ENCODE measurements at places on chromosomes 11 and 22.

- DNase-seq: no peak
Measured at GRCh38 chr11:10503221-10503620, 37.8 kb downstream of the RNF141 start.

GRCh38 chr11:122097419-122098001 lies 18.5 kb downstream of the BLID start:
- DNase-seq: no peak

DNA sequence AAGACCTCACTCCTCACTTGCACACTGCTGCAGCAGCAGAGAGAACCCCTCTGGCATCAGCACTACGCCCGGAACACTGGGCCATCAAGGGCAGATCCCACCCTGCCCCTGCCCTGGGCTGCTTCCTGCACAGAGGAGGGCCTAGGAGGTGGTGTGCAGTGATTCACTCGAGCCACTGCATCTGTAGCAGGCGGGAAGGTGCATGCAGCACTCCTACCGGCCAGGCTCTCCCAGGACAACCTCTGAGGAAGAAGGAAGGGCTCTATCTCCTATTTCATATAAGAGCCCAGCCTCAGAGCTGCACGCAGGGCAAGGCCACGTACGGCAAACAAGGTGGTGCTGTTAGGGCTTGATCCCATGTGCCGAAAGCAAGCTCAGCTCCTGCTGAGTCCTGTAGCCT lies 14.2 kb downstream of the RANGAP1 start:
- DNase-seq: no peak

DNA sequence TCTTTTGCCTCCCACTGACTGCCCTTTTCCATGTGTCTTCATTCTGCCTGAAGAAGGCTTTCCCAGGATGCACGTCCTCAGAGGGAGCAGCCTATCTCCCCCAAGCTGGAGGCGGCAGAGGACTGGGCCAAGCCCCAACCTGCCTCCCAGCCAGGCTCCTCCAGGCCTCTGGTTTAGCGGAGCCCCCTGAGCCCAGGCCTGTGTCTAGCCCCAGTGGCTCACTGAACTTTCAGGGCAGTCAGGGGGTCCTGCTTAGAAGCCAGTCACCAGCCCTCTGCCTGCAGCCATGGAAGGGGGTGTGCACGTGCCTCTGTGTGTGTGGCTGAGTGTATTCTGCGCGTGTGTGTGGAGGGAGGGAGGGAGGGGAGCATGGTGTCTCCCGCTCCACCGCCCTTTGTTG lies 10.4 kb upstream of the GRK2 start:
- no peak for DNase-seq

- no peak for DNase-seq
Measured at GRCh38 chr11:26227883-26228502, 103.9 kb upstream of the ANO3 start.

GRCh38 chr11:126134461-126135155 lies 71.9 kb upstream of the CDON start:
- no peak for DNase-seq

DNA sequence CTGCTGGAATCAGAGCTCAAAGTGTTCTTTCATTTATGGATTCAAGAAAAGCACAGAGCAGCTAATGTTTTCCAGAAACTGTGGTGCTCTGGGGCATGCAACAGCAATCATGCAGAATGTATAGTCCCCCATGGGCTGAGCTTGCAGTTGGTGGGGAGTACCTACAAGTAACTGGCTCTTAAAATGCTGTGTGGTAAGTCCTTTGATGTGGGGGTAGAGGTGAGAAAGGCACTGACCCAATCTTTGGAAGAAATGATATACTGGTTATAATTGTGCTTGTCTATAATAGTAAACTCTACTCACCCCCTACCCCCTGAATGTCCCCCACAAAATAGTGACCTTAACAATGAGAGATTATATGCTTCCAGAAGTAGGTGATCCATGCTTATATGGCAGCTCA lies 29.1 kb upstream of the CD44 start:
- no peak for DNase-seq

DNA sequence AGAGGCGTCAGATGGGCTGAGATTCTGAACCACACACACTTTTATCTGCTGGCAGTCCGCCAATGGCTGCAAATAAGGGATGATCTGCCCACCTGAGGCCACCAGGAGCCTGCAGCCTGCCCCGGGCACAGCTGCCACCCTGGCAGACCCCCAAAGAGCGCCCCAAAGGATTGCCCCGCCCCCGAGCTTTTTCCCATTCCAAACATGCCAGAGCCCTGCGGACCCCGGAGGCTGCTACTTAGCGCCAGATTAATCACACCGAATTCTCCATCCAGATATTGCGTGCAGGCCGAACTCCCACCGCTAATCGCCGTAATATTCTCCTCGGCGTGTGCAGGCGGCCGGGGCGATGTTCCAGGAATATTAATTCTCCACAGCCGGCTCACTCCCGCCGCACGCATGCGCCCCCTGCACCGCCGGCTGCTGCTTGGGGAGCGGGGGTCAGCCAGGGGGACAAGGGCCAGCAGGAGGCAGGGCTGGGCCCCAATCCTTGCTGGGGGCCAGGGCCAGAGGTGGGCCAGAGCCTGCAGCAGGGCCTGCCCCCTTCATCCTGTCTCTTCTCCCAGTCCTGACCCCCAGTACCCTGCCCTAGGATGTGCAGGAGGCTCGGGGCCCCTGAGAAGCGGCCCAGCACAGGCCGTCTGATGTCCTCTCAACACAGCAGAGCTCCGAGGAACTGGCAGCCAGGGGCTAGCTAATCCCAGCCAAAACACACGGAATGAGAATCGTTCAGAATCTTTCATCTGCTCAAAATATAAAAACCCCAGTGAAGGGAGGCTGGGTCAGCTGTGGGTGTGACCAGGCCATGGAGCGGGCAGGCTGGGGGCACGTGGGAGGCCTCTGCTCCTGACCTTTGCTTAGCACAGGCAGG lies 19.5 kb upstream of the TCF20 start:
- no peak for DNase-seq

GRCh38 chr11:121449626-121450025 lies 2.5 kb upstream of the SORL1 start:
- DNase-seq: no peak

DNA sequence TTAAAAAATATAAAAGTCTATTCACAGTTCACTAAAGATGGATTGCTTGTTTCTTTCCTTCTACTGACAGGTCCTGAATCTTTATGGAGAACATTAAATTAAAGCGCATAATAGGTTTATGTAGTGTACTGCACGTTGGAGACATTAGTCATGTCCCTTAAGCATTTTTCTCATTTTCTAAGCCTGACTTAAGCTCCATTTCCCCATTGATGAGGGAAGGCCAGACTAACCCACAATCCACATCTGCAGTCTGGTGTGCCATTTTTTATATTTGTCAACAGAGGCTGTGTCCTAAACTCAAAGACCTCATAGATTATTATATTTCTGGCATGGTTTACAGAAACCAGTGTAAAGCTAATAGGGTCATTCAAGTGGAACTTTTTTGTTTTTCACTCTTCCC lies 39.9 kb downstream of the CADM1 start:
- DNase-seq: no peak

DNA sequence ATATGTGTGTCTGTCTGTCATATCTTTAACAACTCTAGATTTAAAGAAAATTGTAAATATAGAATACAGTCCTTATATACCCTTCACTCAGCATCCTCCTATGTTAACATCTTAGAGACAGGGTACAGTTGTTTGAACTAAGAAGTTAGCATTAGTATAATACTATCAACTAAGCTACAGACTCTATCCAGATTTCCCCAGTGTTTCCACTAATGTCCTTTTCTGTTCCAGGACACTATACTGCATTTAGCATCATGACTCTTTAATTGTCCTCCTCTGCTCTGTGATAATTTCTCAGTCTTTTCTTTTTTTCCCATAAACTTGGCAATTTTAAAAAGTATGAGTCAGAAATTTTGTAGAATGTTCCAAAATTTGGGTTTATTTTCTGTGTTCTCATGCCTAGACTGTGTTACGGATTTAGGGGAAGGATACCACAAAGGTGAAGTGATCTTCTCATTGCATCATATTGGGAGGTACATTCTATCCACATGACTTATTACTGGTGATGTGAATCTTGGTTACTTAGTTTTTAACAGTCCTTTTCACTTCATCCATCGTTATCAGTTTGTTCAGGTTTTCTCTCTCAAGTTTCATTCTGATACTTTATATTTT lies 168.4 kb downstream of the SBF2 start:
- no peak for DNase-seq

GRCh38 chr11:9169595-9170295 lies 78.3 kb upstream of the SCUBE2 start:
- no peak for DNase-seq

DNA sequence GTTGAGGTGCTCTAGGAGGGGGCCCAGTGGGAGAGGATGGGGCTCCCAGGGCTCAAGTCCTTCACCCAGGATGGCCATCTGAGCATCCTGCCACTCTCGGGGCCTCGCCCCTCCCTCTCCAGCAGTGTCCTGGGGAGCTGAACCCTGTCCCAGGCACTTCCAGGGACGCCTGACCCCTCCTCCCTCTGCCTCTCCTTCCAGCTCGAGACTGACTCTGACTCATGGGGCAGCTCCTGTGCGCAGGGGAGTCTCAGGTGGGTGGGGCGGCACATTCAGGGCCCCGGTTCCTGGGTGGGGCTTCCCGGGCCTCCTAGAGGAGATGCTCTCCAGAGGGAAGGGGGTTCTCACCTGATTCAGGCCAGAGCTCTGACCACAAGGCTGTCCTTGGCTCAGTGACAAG lies 77.1 kb upstream of the IGLL5 start:
- no peak for DNase-seq

GRCh38 chr22:34045311-34045710 lies 125.0 kb upstream of the LARGE1 start:
- DNase-seq: no peak

DNA sequence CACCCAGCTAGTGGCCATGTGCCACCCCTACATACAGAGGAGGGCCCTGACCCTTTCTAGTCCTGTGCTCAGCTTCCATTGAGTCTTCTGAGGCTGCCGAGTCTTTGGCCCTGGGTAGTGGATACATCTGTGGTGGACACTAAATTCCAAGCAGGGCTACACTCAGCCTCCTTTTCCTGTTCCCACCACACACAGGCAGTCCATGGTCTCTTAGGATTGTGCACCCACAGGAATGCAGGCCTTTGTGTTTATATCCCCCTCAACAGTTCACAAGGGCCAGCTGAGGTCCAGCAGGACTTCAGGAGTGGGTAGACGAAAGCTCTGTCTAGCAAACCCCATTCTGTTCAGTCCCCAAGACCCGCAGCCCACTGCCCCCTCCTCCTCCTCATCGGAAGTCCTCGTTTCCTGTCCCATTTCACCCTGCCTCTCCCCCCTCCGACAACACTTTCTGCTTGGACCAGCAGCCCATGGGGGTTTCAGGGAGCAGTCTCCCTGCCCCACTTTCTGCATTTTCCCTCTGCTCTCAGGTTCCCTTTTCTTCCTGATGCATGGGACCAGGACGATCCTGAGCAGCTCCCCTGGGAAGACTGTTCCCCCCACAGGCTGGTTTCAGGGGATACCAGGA lies 91.8 kb downstream of the SWAP70 start:
- DNase-seq: no peak

GRCh38 chr11:75557666-75558494 lies 4.2 kb upstream of the SERPINH1 start:
- DNase-seq: no peak

GRCh38 chr22:50657925-50658324 lies 14.7 kb upstream of the SHANK3 start:
- DNase-seq: no peak

- no peak for DNase-seq
Measured at GRCh38 chr11:122695076-122695615, 39.6 kb downstream of the UBASH3B start.

GRCh38 chr22:17893900-17894535 lies 119.7 kb upstream of the BID start:
- DNase-seq: no peak

DNA sequence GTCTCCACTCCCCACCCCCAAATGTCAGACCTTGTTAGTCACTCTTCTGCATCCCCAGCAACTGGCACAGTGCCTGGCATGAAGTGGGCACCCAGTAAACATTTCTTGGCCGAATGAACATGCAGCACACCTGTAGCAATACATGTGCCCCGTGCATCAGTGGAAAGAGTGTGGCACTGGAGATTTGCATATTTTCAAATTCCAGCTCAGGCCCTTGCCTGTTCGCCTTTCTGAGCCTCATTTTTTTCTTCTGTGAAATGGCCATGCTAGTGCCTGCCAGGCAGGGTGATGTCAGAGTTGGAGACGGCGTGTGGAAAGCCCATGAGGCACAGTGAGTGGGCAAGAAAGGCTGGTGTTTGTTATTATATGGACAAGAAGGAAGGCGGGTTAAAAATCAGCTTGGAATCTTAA lies 38.7 kb downstream of the CD82 start:
- no peak for DNase-seq

DNA sequence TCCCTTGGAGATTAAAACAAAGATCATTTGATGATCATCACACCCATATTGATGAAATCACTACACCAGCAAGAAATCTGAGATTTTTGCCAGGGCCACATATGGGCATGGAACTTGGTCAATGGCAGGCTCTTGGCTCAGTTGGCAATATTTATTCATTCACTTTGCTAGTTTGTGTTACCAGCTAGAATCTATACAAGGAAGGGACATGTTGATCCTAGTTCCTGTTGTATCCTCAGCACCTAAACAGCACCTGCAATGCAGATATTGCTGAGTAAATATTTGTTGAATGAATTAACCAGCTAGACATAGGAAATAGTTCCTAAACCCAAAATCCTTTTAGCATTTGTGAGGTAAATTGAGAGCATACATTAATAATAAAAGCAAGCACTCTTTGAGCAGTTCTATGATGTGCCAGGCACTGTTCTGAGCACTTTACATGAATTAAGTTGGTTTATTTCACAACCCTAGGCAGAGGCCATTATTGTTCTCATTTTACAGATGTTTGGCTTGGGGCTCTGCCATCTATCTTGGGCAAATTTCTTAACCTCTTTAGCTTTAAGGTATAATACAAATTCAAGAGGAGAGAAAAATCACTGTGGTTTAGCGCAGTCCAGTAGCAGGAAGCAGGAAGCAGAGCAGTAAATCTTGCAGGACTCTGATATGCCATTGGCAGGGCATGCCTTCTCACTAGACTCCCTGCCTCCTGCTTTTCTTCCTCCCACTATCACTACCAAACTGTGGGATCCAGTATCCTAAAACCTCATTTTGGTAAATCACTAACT lies 1.6 kb downstream of the TRIM68 start:
- no peak for DNase-seq

DNA sequence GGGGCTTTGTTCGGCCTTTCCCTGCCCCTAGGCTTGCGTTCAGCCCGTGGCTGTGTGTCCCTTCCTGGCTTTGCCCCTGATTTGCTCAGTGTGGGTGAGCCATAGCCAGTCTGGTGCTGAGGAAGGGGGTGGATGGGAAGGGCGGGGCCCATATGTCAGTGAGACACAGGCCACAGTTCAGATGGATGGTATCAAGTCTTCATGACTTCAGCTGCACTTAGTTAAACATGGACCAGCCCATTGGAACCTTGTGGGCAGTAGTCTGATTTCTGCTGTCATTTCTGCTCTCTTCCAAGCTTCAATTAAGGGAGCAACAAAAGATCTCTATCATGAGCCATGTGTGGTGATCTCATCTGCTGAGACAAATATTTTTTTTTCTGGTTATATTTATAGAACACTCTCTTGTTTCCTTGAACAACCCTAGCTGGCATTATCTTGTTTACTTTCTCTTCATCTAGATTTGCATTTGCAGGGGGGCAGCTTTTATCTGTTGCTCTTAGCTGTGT lies 21.6 kb upstream of the PEX26 start:
- no peak for DNase-seq

- no peak for DNase-seq
Measured at GRCh38 chr11:68661697-68662603, 22.4 kb upstream of the GAL start.

- DNase-seq: no peak
Measured at GRCh38 chr11:77724636-77725035, 87.0 kb upstream of the CLNS1A start.
